NCI-H187 treated with DMSO at 0.1 percent for 48 hours (cell line): ENCODE measurements at places on chromosomes 12 and 14.

DNA sequence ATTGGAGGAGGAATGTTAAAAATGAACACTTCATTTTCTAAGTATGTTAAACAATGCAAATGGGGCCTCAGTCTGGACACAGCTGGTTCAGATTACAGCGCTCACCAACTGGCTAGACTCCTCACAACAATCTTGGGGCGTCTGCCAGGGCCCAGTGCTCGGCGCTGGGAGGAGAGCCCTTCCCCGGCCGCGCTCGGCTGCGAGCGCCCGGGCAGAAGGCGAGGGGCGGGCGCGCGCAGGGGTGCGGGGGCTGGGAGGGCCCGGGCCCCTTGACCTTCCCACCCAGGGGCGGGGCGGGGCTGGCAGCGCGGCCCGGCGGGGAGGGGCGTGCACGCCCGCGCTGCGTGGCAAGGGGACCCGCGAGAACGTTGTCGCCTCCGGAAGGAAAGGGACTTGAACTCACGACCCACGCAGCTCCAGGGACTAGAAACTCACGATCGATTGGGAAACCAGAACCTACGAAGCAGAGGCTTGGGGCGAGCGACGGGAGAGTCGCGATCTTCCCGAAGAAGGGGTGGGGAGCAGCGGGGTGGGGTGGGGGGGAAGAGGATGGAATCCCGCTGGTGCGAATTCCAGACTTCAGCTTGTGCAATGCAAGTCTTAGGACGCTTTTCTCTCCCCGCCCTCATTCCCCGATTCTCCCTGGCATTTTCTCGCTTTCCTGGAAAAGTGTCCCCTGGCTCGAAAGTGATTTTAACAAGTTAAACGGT is at the start of gene FBLN5:
Gene FBLN5, minus strand, starts transcription at position 220 of the 710 bp plus-strand sequence. CDS start 465 bp downstream, outside the sequence.
- no peak for DNase-seq

DNA sequence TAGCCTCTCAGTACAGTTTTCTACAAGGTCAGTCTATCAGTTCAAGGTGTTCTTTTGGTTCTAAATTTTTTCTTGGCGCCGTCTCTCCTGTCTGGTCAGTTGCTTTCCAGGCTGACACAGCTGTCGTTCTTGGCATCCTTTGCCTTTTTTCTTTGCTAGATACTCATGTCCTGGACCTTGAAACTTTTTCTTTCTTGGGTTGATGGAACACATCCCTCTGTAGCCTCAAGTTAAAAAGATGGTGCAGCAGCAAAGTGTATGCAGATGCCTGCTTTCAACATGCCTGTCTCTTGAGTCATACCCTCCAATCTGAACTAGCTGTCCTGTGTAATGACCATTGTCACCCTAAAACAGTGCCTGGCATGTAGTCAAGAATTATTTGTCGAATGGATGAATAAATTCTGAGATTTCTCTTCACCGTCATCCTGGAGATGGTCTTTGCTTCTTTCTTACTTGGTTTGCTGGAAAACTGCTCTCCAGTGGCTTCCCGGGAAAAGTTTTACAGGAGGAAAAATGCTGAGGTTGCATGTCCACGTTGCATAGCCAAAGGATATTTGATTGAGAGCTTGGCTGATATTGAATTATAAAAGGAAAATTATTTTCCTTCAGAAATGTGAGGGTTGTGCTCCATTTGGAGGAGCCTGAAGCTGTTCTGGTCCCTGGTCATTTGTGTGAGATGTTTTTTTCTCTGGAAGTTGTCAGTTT is 4.6 kb downstream of the NYNRIN start:
- DNase-seq = no peak

- no peak for DNase-seq
Measured at GRCh38 chr14:100603341-100604120, 16.3 kb upstream of the BEGAIN start.

GRCh38 chr14:89336338-89336737 is 80.7 kb downstream of the FOXN3 start:
- DNase-seq = no peak

DNA sequence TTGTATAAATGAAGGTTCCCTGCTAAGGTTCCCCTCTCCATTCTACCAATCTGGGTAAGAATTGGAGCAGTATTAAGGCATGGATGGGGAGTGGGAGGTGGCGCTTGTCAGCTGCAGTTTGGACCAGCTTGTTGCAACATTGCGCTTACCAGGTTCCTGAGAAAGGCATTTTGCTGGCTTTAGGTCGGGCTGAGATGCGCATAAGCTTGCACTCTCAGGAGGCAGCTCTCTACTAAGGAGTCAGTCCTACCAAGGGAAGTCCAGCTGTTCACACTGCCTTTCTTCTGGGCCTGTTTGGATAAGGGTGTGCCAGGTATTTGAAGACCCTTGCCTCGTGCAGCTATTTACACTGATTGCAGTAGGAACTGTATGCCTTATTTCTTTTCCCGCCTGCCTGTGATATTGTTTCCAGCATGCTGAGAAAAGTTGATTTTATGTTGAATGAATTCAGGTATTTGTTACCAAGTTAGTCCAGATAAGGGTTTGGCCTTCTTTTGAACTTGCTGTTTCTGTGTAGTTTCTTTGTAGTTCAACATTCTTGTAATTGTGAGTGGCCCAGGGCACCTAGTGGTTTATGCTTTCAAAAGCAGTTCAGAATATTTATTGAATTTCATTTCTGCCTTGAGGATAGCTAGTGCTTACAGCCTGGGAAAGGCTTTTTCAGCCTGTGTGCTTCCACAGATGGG is 2.6 kb downstream of the MLEC start:
- no peak for DNase-seq

DNA sequence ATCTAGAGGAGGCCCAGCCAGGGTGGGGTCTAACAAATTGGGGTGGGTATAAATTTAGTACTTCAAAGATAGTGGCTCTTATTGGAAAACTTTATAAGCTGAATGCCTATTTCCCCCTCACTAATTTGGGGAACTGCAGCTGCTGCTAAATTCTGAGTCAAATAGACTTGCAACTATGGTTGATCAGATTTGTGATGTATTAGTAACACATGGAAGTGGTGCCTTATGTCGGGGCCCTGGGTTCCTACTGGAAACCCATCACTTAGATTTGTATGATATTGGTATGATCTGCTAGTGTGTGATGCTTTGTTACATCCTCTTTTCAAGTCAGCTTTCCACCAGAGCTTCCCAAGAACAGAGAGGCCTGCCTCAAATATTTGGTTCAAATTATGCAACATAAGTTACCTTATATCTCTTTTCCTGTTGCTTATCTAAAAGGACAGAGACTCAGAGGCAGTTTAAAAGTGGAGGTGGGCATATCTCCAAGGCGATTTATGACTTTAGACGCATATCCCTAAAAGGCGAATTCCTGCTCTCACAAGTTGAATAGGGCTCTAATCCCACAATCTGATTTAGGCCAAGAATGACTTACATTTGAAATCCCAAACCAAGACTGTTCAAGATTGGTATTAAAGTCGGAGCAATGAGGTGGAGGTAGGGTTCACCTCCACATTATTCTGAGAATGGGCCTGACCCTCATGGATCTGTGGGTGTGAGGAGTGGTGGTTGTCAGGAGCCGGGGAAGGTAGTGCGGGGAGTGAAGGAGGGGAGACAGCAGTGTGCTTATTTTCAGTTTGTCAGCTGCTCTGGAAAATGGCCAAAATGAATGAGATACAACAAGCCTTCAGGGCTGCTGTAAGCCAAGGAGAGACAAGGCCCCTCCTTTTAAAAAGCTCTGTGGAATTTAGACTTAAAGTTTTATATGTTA is 425.8 kb downstream of the RAD51B start:
- DNase-seq = no peak

DNA sequence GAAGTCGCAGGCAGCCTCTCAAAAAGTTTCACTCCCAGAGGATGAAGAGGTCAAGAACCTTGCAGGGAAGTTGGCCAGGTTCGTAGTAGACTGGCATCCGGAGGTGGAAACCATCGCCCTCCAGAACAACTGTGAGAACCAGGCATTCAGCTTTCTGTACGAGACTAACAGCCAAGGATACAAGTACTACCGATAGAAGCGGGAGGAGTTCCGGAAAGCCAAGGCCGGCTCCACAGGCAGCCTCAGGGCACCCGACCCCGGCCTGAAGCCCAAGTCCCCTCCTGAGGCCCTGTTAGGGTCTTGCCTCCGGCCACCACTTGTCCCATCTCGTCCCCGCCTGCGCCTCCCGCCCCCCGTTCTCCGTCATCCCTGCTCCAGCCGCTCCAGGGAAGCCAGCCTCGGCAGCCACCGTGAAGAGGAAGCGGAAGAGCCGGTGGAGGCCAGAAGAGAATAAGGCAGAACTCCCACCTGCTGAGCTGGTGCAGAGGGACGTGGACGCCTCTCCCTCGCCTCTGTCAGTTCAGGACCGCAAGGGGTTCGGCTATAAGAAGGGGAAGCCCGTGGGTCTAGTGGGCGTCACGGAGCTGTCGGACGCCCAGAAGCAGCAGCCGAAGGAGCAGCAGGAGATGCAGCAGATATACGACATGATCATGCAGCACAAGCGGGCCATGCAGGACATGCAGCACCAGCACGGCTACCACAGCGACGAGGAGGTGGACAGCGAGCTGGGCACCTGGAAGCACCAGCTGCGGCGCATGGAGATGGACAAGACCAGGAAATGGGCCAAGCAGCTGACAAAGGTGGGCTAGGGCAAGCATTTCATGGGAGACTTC is 366.8 kb upstream of the ATXN7L3B start:
- no peak for DNase-seq

DNA sequence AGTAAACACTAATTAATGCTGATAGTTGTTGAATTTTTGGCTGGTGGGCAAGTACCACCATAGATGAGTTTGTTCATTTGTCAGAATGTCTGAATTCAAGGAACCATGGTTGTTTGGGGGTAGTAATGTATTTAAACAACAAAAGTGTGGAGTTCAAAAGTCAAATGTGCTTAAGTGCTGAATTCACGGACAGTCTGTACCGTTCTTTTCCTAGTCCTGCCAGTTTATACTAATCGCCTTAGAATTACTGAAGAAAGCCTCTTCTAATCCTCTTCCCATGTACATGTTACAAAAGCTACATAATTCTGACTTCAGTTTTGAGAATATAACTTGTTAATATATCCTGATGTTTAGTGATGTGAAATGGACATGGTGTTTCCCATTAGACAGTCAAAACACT is 2.7 kb downstream of the NAA25 start:
- DNase-seq = no peak

DNA sequence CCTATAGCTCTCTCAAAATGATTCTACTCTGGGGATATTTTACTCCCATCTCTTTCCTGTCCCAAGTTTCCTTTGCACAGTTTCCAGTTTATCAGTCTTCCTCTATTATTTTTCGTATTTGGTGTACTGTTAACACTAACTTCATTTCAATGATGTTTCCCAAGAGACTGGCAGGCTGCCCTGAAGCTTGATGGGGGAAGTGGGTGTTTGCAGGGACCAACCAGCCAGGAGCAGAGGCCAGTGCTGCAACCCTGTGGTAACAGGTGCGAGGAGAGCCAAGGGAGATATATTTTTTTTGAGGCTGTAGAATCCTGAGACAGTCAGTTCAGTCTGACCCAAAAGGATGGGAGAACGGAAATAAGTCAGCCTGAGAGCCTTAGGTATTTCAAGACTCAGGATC is 11.8 kb upstream of the CEBPE start:
- no peak for DNase-seq

DNA sequence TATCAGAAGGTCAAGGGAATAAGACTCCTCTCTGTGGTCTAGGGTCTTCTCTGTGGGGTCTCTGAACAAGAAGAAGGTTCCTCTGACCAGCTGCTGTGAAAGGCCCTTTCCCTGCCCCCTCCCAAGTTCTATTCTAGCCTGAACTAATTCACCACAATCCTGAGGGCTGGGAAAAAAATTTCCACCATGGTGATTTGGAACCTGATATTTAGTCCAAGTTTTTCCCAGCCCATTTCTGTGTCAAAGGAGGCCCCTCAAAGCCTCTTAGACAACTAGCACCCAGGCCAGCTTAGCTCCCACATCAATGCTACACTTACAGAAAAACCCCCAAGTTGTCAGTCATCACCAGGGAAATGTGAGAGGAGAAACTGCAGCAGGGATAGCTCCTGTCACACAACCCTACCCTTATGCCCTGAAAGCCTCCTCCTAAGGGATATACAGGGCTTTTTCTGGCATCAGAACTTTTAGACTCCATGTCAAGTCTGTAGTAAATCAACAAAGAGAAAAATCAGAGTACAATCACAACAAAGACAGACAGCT is 4.5 kb downstream of the FMNL3 start:
- no peak for DNase-seq

DNA sequence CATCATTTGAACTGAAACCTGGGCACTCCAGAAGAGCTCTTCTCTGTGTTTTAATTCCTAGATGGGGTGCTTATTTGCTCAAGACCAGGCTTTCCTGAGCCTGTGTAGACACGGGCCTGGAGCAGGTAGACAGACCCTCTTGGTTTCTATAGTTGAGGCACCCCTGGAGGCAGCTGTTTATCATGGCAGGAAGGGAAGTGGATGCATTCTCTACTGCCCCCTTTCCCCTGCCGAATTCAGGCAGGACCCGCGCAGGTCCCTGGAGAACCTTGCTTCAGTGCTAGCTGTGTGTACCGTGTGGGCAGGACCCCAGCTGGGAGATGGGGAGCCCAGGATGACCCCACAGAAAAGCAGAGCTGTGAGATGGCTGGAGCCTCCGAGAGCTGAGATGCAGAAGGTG is 6.0 kb downstream of the CACNA1C start:
- DNase-seq = no peak

GRCh38 chr12:56687223-56688128 is 608 bp downstream of the PTGES3 start:
- DNase-seq = peak; percentile 7

GRCh38 chr14:29815016-29815674 is 112.5 kb downstream of the PRKD1 start:
- DNase-seq = no peak

GRCh38 chr14:95173518-95173917 is 16.2 kb upstream of the DICER1 start:
- DNase-seq = no peak

- DNase-seq = no peak
Measured at GRCh38 chr12:22738945-22739344, 114.0 kb downstream of the ETNK1 start.

DNA sequence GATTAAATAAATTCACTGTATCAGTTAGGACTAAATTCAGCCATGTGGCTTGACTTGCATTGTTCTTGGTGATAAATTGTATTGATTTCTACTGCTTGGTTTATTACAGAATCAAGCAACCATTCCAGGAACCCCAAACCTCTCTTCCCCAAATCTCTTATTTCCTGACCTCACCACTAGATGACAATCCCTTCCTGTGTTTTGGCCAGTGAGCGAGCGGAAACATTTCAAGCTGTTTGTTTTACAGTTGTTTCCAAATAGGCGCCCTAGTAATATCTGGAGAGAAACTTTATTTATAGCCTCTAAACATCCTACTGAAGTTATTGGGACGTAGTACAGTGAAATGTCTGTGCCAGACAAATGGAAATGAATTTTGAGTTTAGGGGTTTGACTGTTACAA is 161.1 kb downstream of the SNAPC1 start:
- DNase-seq = no peak

GRCh38 chr14:91300283-91300895 is 55.9 kb upstream of the GPR68 start:
- DNase-seq = no peak
